ENCODE measurements at places on chromosomes 3 and 15.
A peak's percentile ranks its signal among the peaks of the same experiment; 100 is the strongest.

DNA sequence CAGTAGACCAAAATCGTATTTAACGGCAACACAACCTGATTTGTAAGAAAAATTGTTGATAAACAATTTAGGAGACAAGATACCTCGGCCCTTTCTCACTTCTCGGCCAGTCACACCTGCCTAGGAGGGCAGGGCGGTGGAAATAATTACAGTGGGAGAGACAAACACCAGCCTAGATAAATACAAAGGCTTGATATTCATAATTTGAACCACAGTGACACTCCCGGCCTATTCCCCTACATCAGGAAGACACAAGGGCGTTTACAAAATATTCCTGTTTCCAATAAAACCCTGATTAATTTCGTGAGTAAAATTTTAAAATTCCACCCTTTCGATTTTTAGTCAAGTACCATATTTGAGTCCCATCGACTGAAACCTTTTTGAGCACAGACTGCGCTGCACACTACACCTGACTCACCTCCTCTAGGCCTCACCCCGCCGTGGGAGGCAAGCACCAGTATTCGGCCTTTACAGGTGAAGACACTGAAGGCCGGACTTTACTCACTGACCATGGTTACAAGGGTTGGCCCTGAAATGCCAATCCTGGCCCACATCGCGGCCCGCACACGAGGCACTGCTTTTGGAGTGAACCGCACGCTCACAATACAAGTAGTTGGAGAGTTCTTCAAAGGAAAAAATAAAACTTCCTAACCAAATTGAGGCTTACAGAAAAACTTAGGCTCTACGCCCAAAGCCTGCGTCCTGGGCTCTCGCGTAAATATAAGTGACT, 794 bp downstream of the ARPP19 start:
- no peak for DNase-seq

DNA sequence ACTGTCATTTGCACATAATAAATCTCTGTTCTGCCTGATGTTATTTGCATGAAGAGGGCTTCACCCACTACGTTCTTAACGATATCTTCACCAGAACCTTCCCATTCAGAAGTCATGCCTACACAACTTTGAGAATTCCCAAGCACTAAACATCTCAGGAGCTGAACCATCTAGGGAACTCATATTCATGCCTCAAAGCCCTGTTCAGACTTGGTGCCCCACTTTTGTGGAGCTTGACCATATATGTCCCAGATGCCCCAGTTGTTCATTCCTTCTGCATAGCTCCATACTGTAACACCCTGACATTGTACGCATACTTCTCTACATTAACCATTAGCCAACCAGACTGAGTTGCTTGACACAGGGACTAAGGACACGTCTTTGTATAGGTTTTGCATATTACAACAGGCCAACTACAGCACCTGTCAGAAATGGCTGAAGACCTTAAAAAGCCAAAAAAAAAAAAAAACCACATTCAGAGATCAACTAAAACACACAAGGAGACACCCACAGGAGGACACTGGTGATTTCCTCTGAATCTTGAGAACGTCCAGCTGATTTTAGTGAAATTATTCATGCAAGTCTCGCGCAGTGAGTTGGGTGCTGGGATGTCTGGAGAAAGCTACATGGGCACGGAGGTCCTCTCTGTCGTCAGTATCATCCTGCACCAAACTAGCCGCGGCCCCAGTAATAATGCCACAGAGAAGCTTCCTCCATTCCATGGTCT, 141.4 kb downstream of the FOXP1 start:
- no peak for DNase-seq

- DNase-seq: no peak
Measured at GRCh38 chr3:74351213-74351612, 263.2 kb downstream of the CNTN3 start.

DNA sequence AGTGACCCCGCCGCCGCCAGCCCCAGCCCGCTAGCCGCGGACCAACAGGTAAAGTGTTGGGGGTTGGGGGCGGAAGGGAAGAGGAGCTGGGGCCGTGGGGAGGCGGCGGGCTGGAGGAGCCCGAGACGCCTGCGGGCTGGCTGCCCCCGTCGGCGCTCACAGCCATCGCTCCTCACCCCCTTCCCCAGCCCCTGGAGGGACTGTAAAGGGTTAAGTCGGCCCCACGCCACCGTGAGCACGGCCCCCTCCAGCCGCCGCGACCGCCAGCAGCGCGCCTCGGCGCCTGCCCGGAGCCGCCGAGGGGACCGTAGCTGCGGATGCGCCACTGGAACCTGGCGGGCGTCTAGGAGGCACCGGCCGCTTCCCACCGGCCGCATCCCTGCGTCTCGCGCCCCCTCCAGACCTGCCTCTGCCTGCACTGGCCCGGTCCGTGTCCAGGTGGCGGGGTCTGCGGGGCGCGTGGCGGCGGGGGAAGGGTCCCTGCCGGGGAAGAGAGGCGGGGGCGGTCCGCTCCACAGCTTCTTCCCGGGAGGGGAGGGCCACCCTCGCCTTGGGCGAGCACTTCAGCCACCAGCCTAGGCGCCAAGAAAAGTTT, 522 bp downstream of the MED12L start:
- DNase-seq: no peak

GRCh38 chr3:49721896-49722781, 1.6 kb downstream of the GMPPB start:
- DNase-seq: no peak

DNA sequence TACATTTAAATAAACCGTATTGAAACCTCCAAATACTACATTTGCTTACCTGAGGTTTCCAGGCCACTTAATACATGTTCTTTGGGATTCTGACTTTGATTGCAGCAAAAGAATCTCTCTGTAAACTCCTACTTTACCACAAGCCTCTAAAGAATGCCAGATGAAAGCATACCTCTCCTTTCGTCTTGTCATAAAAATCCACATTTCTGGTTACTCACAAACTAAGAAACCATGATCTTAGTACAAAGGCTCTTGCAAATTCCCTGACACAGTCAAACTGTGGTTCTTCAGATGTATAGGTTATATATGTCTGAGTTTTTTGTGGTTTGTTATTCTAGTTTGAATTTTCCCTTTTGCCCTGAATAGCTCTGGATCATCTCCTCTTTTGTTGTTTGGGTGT, 188.4 kb downstream of the RAP2B start:
- DNase-seq: no peak

DNA sequence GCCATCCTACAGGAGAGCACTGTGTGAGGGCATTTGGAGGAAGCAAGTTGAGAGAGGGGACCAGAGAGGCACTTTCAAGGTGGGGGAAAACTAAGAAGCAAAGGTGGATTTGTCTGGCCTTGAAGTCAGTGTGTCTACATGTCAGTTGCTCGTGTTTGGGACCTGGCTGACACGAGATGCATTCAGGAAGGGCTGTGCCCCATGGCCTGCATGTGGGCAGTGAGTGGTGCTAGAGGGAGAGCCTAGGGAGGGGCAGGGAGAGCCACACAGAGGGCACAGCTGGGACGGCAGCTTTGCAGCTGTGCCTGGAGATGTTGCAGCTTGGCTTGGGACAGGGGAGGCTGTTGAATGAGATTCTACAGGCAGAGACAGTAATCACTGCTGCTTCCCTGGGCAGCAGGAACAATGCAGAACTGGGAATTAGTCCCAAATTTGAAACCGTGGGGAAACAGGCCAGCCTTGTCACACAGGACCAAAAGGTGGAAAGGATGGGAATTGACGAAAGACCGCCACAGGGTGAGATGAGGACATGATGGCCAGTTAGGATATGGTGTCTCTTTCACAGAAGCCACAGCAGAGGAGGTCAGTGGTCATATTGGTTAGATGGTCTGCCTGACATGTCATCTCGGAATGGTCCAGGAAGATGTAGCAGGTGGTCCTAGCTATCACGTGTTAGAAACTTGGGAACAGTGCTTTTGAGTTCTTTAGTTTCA, 10.0 kb downstream of the SEC61A1 start:
- DNase-seq: no peak

GRCh38 chr15:29322415-29322814, 52.8 kb upstream of the NSMCE3 start:
- DNase-seq: peak; percentile 20

DNA sequence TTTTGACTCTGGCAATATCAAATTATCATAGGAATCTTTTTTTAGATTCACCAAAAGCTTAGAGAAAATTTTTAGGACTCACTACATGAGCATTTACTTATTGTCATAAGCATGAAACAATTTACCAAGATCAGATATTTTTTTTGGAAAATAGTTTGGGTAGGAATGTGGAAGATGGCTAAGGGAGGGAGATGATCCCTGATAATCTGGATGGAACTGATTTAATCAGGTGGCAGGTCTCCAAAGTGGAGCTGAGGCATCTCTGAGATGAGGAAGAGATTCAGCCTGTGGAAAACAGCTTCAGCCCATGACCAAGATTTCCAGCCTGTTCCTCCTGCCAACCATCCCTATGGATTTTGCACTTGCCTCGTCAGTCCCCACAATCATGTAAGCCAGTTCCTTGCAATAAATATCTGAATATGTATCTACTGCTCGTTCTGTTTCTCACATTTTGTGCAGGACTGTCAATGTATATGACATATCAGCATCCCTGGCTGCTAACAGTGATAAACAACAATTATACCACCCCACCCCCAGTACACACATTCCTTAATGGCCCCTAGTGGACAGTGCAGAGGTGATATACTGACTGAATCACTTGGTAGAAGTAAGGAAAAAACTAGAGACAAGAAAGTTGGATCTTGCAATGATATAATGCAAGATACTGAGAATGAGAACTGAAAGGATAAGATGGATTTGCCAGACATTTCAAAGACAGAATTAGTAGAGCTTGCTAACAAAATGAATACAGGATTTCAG, 183.8 kb downstream of the NEK10 start:
- DNase-seq: no peak

DNA sequence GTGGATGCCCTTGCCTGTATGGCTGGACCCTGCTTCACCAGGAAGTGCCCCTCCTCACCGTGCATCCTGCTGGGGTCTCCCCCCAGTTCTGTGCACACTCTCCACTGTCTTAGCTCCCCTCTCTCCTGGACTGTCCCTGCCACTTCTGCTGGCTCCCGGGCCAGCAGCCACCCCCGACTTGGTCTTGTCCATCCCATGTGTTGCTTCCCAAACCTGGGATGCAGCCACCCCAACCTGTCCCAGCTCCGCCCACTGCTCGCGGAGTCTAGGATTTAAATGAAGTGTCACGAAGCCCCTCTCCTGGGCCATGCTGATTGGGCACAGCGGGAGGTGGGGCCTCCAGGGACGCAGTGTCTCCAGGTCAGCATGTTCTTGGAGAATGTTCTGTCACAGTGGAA, 48.5 kb downstream of the PLXNA1 start:
- no peak for DNase-seq

DNA sequence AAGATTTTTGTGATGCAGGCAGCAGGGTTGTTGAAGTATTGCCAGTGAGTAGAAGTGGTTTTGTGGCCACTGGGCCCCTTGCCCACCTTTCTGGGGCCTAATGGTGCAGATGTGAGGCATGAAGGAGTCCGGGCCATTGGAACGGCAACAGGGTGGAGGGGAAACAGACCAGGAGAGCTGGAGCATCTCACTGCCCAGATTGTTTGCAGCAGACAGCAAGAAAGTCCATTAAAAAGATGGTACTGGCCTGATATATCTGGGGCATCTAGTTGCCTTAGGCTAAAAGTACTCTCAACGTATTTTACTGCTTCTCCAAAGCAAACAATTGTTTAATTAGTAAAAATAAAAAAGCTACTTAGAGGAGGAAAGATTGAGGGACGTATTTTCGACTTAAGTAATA, 298.4 kb downstream of the SATB1 start:
- DNase-seq: no peak

GRCh38 chr3:157067114-157067513, 92.8 kb downstream of the CCNL1 start:
- DNase-seq: no peak

DNA sequence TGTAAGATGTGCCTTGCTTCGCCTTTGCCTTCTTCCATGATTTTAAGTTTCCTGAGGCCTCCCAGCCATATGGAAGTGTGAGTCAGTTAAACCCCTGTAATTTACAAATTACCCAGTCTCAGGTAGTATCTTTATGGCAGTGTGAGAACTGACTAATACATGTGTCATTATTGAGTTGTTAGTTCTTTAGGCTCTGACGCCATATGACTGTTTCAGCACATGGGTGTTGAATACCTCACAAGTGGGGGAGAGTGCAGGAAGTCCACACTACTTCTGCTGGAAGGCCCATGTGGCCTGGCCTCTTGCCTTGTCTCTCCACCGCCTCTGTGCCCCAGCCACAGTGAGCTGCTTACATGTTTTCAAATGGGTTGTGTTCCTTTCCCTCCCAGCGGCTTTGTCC, 28.5 kb downstream of the MFSD1 start:
- no peak for DNase-seq
